ENCODE measurements at places on chromosomes 1 and 21. TPM values are rescaled to one million over a fixed set of nuclear protein-coding genes. Genes with fewer than 3 reads are reported as not detected.

The LRRN2 gene
- not detected for total RNA-seq

The VSIG8 gene
- total RNA-seq: 0.20 TPM

DNA sequence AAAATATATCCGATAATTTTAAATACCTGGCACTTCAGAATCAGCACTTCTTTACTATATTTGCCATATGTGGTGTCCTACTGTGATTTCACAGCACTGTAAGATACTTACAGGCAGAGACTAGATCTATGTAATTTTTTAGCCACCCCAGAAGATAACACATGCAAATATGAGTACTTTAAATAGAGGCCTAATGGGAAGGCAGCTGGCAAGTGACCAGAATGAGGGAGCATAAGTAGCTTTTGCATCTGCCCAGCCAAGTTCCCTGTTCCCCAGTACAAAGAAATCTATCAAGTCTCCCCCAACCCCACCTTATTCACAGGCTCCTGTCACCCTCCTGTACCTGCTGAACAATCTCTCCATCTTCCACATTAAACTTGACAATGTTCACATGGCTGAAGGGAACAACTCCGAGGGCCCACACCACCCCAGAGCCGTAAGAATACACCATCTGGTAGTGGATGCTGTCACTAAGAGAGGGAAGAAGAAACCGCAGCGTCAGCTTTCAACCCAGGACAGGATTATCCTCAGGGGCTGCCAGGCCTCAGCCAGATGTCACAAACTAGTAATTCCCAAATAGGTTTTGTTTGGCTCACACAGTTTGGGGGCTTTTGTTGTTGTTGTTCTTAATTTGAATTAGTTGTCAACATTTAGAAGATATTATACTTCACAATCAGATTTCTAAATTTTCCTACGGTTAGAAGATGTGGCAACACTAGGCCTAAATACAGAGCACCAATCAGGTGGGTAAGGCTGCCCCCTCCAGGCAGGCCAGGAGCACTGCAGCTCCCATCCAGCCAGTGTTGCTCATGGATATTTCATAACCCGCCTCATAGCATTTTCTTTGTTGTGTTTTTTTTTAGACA is 10.4 kb downstream of the EMC1 start:
- peak; percentile 49 for DNase-seq

The VHLL gene
- not detected for total RNA-seq

- DNase-seq: no peak
These were observed 17.2 kb downstream of the NFASC start for GRCh38 chr1:204887846-204888245.

The HSPA6 gene
- not detected for total RNA-seq

- DNase-seq: peak; percentile 50
These were observed 10.5 kb downstream of the PDIK1L start for GRCh38 chr1:26121854-26122773.

The S100A9 gene
- 1.1 TPM for total RNA-seq
